ENCODE measurements at places on chromosomes 12 and 14. TPM values are rescaled to one million over a fixed set of nuclear protein-coding genes. Genes with fewer than 3 reads are reported as not detected.

GRCh38 chr12:117680312-117680711 lies 288.5 kb downstream of the KSR2 start:
- no peaks in the 10 kb centered on the region for H3K27me3 ChIP-seq
- no peaks in the 10 kb centered on the region for H3K4me1 ChIP-seq
- no peaks in the 10 kb centered on the region for H3K36me3 ChIP-seq
- H3K27ac ChIP-seq, result no peak overlapping the region
- DNase-seq, result no peak

DNA sequence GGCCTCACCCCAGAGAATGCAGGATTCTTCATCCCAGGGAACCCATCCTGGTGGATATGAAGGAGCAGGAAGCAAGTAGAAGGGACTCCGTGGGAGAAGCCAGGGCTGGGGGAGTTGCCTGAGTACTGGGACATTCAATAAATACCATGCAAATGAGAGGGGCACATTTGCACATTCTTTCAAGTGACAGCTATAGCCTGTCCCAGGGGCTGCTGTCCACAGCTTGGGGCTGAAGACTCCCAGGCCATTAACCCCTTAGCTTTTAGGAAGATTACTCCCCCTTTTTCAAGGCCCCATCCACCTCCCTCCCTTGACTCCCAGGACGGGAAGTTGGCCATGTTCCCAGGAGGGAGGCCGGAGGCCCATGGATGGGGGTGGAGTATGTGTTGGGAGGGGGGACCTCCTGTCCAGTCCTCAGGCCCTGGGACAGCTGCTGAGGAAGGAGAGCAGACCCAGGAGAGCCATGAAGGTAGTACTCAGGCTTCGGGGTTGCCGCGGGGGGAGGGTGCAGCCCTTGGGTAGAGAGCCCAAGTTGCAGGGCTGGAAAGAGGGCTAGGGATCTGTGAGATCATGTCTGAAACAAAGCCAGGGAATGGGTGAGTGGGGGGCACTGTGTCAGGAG lies 974 bp upstream of the TNS2 start:
- no peaks in the 10 kb centered on the region for H3K27me3 ChIP-seq
- peaks cover 80% of the 10 kb centered on the region for H3K4me1 ChIP-seq
- H3K4me3 ChIP-seq, result peak overlapping the region; percentile 68
- no peaks in the 10 kb centered on the region for H3K36me3 ChIP-seq
- H3K27ac ChIP-seq, result peak overlapping the region; percentile 98

GRCh38 chr12:107845980-107846659 lies 71.6 kb downstream of the ASCL4 start:
- no peak for DNase-seq
- no peak overlapping the region for H3K27ac ChIP-seq
- H3K27me3 ChIP-seq, result peaks cover 27% of the 10 kb centered on the region
- no peaks in the 10 kb centered on the region for H3K36me3 ChIP-seq
- peaks cover 21% of the 10 kb centered on the region for H3K4me1 ChIP-seq
- no peak overlapping the region for H3K4me3 ChIP-seq

DNA sequence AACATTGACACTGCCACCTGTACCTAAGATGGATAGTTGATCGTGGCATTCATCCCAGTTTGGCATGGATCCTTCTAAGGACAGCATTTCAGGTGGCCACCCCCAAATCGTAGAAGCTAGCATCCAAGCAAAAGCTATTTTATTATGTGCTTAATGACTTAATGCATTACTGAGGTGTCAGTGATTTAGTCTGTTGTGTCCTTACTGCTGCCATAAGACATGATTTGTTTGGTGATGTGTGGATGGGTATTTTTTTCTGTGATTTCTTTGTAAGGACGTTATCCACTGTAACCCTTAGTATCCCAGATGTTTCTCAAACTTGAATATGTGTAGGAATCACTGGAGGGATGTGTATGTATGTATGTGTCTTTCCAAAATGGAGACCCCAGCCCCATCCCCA lies 81.2 kb upstream of the EVL start:
- H3K27me3 ChIP-seq, result no peaks in the 10 kb centered on the region
- DNase-seq, result no peak
- no peaks in the 10 kb centered on the region for H3K36me3 ChIP-seq
- peaks cover 15% of the 10 kb centered on the region for H3K4me1 ChIP-seq
- H3K27ac ChIP-seq, result no peak overlapping the region

Gene INHBE
- total RNA-seq, result 0.11 TPM

Gene SLC25A3
- total RNA-seq, result 376 TPM

Gene NDRG2
- total RNA-seq, result 280 TPM

Gene IGF1
- 4.9 TPM for total RNA-seq
